ENCODE measurements at places on chromosomes 13 and 19.

- DNase-seq = no peak
Observed at GRCh38 chr19:30812099-30812678, 440.0 kb downstream of the ZNF536 start.

GRCh38 chr19:32566246-32566830 is 14.7 kb upstream of the PDCD5 start:
- no peak for DNase-seq

- peak; percentile 67 for DNase-seq
Observed at GRCh38 chr19:47444388-47444821, 25.1 kb upstream of the MEIS3 start.

DNA sequence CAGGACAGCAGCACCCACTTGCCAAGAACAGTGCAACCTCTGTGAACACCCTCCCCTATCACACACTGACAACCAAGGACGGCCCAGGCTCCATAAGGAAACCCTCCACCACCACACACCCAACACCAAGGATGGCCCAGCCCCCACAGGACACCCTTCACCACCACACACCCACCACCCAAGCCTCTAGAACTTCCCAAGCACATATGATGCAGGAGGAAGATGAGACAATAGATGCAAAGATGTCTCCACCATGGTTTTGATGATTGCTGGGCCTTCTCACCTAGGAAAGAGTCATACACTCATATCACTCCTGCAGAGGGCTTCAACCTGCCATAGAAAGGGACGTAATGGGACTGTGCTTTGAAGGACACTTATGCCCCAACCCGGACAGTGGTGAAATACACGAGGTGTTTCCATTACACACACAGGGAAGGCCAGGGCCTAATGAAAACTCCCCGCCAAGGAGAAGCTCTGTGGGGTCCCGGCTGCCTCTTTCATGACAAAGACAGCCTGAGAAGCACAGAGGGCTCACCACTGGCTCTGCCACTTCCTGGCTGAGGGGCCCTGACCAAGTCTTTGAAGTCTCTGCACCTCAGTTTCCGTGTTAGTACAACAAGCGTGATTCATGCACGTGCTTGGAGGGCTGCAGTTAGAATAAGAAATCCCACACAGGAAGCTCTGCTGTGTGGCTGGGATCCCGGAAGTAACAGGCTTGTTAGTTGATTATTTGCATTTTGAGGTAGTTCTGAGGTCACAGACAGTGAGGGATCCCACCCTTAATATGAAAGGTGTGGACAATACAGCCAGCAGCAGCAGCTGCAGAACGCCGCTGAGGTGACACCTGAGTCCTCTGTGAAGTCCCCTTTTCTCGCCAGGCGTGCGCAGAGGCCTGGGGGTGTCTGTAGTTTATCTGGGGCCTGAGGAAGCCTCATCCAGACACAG is 61.9 kb upstream of the ATP12A start:
- DNase-seq = no peak

GRCh38 chr19:15243236-15243957 is 11.1 kb upstream of the EPHX3 start:
- DNase-seq = no peak

DNA sequence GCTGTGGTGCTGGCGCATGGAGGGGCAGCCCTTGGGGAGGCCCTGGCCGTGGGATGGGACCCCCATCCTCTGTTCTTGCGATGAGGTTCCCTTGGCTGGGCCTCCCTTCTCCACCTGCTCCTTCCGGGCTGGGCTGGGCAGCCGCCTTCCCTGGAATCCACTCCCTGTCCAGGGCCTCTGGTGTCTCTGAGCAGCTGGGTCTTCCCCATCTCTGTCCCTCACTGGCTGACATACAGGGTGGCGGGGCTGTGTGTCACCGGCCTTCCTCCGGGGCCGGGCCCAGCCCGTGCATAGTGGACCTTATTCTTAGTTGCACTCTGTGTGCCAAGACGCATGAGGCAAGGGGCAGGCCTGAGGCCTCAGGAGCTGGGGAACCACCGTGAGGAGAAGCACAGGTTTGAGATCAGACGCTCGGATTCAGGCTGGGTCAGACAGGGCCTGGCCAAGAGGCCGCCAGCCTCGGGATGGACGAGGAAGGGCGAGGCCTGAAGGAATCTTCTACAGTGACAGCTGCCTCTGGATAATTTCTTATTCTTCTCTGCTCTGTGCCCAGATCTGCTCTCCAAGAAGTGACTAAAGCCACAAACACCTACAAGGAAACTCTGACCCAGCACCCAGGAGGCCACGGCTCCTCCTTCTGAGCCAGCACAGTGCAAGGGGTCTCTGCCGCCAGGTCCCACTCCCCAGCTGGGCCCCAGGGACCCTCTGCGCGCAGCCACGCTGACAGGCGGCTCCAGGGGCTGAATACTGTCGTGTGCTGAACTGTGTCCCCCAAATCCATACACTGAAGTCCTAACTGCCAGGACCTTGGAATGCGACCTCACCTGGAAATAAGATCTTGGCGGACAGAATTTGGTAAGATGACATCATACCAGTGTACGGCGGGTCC is 11.0 kb downstream of the SGTA start:
- no peak for DNase-seq

- DNase-seq = peak; percentile 12
Observed at GRCh38 chr19:6801485-6802086, 29.1 kb downstream of the VAV1 start.

- DNase-seq = peak; percentile 16
Observed at GRCh38 chr13:40146063-40146462, 490.6 kb downstream of the COG6 start.

Data from WTC11 (cell line).